HL-60 (cell line): ENCODE measurements at places on chromosomes 16 and 17.

GRCh38 chr17:71472809-71473789 lies 647.7 kb upstream of the SOX9 start:
- DNase-seq: peak; percentile 3

- DNase-seq: peak; percentile 38
These were observed 2.3 kb downstream of the RSAD1 start for GRCh38 chr17:50480854-50481490.

DNA sequence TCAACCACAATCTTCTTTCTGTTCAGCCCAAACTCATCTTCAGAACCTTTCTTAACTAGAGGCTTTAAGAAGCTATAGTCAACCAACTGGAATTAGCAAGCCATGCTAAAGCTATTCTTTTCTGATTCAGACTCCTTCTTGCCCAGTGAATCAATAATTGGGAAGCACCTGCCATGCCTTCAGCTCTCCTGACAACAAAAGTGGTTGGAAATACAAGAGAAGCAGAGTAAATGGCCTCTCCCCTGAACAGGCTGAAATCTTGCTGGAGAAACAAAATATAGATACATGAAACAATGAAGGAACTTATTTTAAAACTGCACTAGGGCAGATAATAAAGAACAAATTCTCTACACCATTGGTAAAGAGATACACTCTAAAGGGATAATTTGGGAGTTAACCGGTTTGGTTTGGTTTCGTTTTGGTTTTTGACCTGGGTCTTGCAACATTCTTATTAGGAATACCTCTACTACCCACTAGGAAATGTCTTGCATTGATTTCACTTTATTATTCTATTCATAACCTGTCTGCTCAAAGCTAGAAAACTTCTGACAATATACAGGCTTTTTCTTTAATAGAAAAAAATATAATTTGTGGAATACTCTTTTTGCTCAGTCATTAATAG lies 173.6 kb upstream of the DYNLRB2 start:
- DNase-seq: no peak

GRCh38 chr17:10019941-10020451 lies 114.9 kb upstream of the RCVRN start:
- peak; percentile 82 for DNase-seq

DNA sequence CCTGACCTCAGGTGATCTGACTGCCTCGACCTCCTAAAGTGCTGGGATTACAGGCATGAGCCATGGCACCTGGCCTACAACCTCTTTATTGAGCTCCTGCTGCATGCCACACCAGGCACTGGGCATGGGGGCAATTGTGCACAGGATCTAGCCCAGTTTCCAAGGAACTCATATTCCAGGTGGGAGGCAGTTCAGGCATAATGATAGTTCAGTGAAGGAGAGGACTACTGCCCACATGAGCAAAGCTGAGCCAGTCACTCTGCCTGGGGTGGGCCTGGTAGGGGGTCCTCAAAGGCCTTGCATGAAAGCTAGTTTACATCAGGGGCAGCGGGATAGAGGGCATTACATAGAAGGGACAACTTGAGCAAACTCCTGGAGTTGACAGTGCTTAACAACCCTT lies 2.6 kb upstream of the HCRT start:
- no peak for DNase-seq

GRCh38 chr16:76943921-76944320 lies 247.1 kb upstream of the MON1B start:
- DNase-seq: no peak

DNA sequence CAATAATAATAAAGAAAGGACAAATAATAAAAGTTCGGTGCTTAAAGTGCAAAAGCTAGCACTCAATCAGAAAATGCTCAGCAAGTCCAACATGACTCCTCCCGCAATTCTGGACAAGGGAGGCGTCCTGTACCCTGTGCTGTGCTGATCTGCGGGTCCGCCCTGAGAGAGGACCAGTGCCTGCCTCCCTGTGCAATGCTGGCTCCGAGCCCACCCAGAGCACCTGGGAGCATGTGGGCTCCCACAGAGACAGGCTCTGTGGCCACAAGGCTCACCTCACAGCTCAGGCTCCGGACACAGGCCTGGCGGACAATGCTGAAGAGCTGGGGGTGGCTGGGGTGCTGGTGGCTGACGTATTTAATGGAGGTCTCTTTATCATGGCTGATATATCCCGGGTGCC lies 11.1 kb downstream of the FLCN start:
- no peak for DNase-seq

DNA sequence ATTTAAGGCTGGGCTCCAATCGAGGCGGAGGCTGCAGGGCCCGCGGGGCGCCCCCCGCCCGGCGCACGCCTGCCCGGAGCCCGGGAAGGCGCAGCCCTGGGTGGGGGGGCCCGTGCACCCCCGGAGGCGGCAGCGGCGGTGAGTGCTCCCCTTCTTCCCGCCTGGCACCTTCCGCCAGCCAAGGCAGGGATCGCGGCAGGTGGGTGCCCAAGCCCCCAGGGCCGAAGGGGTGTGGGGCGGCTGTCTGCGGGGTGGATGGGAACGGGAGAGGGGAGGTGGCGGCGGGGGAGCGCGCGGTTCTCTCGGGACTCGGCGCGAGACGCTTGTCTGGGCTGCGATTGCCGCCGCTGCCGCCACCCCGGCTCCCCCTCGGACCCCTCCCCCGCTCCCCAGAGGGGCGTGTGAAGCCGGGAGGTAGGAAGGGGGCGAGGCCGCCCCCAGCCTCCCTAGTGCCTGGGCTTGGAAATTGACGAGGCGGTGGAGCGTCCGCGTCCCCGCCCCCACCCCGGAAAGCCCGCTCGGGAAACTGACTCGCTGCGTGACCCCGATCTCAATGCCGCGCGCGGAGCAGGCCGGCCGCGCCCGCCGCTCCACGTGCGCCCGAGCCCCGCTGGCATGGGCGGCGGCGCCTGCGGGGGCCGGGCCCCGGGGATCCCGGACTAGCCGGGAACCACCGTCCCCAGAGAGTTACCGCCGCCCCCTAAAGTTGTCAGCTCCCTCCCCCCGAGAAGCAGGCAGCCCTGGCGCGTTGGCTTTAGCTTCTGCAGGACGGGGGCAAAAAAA lies 231.5 kb downstream of the MRTFB start:
- DNase-seq: no peak

- DNase-seq: no peak
These were observed 27.7 kb downstream of the METRNL start for GRCh38 chr17:83106913-83107655.

DNA sequence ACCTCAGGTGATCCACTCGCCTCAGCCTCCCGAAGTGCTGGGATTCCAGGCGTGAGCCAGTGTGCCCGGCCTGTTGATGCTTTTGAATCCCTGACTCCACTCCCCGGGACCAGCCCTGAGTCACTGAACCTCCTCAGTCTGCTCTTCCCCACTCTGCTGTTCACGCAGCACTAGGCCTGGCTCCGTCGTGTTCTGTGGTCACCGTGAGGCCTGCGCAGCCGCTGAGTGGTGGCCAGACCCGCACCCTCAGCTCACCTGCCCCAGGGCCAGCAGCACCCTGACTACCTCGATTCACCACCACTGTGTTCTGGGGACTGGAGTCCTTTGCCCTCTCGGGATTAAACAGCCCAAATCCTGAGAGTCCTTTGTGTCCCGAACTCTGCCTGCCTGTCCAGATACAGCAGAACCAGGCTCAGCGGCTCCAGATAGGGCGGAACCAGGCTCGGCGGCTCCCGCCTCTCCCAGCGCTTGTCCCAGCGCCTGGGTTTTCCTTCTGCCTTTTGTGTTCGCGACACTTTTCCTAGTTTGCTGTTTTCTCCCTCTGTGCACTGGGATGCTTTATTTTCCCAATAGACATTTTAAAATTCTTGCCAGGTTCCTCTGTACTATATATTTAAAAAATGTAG lies 58.6 kb upstream of the ENDOV start:
- no peak for DNase-seq

GRCh38 chr16:30923554-30924075 lies at the start of gene FBXL19:
Gene FBXL19 (plus strand): TSS chr16:30923572. CDS start chr16:30925755, 2,183 bp downstream.
- no peak for DNase-seq

- DNase-seq: no peak
These were observed 23.4 kb upstream of the LITAF start for GRCh38 chr16:11610121-11610505.

DNA sequence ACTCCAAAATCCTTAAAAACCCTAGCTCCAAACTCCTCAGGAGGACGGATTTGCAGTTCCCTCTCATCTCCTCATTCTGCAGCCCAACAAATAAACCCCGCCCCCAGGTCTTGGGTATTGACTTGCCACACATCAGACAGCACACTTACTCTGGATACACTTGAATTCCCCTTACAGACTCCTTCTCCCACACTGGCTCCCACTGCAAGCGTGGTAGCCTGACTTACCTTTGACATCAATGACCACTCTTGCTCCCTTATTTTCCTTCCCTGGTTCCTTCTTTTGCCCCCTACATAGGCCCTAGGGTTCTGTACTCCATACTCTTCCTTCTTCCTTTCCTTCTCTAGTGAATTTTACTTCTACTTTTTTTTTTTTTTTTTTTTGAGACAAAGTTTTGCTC lies 7.5 kb downstream of the RFFL start:
- DNase-seq: no peak

DNA sequence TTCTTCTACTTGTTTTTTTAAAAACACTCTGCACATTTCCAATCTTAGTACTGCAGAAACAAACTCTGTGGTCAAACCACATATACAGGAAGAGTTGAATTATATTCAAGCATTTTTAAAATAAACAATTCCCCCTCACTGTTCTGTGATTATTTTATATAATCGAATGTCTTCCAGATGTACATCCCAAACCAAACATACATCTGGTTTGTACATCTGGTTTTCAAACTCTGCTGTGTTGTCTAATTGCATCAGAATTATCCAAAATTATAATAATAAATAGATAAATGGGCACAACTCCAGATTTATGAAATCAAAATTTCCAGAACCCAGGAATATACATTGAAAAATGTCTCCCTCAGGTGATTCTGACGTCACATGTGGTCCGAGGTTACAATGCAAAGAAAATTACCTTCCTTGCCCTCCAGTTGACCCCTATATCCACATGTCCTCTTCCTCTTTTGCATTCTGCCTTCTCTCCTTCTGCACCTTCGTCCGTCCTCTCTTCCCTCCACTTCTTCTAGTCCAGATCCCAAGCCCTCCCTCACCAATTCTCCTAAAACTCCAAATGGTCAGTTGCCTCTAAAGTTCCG lies 13.3 kb upstream of the CCDC144A start:
- DNase-seq: no peak

- DNase-seq: no peak
These were observed 36.0 kb upstream of the RBFOX3 start for GRCh38 chr17:79646721-79647455.

GRCh38 chr16:68972720-68973119 lies 129.4 kb downstream of the TANGO6 start:
- DNase-seq: no peak
